Heart right ventricle (tissue), 16 donors: ENCODE measurements at places on chromosomes 3 and 15. TPM values are rescaled to one million over a fixed set of nuclear protein-coding genes. Genes with fewer than 3 reads are reported as not detected.
A peak's percentile ranks its signal among the peaks of the same experiment; 100 is the strongest.

Gene HTR3E
- not detected for total RNA-seq

- peak; percentile 72 for DNase-seq
Measured at GRCh38 chr15:101445562-101446517, 43.7 kb downstream of the PCSK6 start.

Gene GPR15
- not detected for total RNA-seq

- DNase-seq, result peak; percentile 44
Measured at GRCh38 chr15:59292442-59293151, 80.1 kb downstream of the MYO1E start.

Gene TNIK
- 39.9 TPM for total RNA-seq

DNA sequence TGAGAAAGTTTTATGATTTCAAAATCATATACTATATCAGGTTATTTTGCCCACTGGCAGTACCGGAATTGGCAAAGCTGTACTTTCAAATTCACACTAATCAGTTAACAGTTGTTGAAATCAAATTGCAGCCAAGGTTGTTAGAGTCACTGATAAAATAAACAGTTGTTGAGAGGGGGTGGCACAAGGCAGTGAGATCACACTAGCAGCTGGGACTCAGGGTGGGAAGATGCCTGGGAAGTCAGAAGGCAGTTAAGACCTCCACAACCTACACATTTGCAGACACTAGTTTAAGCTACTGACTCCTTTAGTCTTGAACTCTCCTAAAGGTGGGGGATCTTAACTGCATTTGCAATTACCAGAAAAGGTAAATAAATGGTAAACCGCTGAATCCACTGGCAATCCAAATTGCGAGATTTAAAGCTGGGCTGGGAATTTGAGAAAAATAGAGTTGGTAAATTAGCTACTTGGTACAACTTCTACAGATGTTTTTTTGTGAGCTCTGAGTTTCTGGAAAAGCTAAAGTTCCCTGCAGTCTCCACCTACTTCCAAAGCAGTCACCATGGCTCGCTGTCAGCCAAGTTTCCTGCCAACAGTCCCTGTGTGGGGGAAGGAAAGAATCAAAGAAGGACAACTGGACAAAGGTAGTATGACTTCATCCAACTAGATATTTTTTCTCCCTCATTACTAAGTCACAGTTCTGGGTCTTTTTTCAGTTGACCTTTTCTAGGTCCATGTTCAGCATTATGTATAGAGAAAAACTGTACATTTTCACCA is 105.7 kb downstream of the ZNF385D start:
- DNase-seq, result peak; percentile 82

GRCh38 chr15:93167291-93167690 is 78.3 kb upstream of the RGMA start:
- no peak for DNase-seq

DNA sequence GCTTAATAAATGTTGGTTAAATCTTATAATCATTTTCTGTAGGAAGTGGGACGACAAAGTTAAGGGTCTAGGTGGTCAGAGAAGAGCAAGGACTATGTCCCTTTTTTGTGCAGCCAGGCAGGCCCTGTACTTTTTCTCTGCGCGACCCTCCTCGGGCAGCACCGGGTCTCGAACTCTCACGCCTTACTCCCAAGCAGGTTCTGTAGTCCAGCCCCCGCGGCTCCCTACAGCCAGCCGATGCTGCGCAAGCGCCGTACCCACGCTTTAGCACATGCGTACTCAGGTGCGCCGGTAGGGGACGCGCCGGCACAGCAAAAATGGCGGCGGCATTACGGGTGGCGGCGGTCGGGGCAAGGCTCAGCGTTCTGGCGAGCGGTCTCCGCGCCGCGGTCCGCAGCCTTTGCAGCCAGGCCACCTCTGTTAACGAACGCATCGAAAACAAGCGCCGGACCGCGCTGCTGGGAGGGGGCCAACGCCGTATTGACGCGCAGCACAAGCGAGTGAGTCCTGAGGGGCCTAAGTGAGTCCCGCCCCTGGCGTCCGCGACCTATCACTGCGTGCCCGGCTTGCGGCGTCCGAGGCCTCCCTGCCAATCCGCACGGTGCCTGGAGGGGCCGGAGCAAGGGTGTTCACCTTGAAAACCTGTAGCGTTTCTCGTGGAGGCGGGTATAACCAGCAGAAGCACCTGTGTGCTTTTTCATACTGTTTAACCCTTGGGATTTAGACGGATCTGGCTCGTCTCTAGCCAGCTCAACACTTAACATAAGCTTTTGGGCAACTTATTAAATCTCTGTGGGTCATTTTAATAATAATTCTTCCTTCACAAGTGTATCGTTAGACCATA is at the start of gene PCCB:
PCCB (plus strand) TSS at position 282 of the 844 bp plus-strand sequence; CDS start at position 318, 36 bp downstream.
- DNase-seq, result peak; percentile 95

Gene TRIM71
- total RNA-seq, result not detected

GRCh38 chr3:56869157-56869889 is 67.6 kb upstream of the ARHGEF3 start:
- no peak for DNase-seq

GRCh38 chr15:74387141-74387541 is 19.7 kb upstream of the CYP11A1 start:
- no peak for DNase-seq

DNA sequence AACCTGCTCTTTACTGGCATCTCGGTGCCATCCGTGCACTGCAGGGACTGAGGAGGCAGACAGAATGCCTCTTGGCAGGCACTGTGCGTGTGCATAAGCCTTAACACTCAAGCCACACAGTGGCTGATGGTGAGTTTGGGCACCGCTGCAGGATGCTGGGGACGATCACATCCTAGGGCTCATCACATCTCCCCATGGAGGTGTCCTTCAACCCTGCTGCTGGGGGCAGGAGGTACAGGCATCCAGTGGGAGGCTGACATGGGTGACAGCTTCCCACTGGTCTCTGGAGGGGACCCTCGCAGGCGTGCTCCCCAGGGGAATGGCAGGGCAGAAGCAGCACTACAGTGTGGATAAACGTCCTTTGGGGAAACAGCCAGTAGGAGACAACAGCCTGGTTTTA is 190.9 kb downstream of the ADAMTS17 start:
- no peak for DNase-seq

DNA sequence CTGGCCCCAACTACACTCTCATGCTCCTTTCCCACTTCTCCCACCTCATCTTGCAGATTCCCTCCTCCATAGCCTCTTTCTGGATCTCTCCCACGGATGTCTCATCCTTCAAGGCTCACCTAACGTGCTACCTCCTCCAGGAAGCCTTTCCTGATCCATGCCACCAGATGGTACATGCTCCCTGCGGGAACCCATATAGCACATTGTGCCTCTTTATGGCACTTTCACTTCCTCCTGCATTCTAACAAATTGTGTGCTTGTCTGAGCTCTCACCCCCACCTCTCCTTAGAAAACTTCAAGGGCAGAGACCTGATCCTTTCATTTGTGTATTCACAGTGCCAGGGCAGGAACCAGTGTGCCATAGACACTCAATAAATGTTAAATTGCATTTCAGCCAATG is 63.0 kb downstream of the HES1 start:
- no peak for DNase-seq

DNA sequence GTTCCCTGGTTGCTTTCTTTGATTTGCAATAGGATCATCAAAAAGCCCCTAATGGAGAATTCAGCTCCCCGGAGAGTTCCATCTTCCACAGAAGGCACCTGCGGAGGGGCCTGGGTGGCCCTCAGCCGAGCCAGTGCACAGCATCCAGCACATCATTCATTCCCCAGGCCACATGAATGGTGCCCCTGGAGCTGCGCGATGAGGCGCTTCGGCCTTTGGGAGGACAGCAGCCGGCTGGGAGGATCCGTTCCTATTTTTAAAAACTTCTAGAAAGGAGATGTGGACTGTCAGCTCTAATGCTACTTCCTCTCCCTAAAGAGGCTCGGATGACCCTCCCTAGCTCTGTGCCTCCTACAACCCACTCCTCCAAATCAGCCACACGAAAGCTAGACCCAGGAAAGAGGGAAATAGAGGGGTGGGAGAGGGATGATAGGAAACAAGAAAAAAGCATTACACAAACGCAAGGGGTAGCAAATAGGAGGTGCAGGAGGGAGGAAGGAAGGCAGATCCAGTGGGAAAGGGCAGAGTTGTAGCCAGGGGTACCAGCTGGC is 20.3 kb downstream of the EHD4 start:
- DNase-seq, result no peak

DNA sequence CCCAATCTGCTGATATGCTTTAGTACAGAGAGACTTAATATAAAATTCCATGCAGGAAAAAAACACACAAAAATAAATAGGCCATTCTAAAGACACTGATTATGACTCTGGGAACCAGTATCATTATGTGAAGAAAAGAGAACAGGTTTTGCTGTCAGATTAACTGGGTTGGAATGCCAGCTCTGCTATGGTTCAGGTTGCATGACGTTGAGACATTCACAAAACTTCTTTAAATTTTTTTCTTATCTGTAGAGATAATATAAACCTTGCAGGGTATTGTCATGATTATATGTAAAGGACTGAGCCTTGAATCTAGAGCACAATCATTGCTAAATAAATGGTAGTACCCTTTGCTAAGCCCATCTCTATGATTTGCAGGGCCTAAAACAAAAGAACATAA is 86.0 kb downstream of the CPNE4 start:
- no peak for DNase-seq

Gene TLE3
- 12.3 TPM for total RNA-seq

GRCh38 chr3:78406396-78406795 is 1361.4 kb downstream of the ROBO1 start:
- DNase-seq, result no peak

Gene WDR93
- not detected for total RNA-seq

GRCh38 chr3:66789580-66790237 is 208.4 kb upstream of the KBTBD8 start:
- no peak for DNase-seq

DNA sequence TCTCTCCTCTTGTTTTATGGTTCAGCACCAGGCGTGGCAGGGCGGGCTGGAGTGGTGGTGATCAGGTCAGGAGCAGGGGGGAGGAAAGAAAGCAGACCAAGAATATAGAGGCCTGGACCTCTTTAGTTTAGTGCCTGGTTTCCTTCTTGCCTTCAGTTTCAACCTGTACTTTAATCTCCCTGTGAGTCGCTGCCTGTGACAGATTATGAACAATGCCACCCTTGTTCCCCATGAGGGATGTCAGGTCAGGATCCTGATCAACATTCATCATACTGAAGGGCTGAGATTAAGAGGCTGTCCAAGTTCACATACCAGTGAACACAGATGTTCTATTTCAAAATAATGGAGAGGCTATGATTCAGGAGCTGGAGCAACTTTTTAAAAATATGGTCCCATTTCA is 11.4 kb downstream of the ENTPD3 start:
- DNase-seq, result no peak

Gene ZPLD1
- not detected for total RNA-seq

Gene PRR20G
- total RNA-seq, result not detected

Gene ABHD17C
- total RNA-seq, result 5.9 TPM

Gene BCL2A1
- total RNA-seq, result not detected

- peak; percentile 51 for DNase-seq
Measured at GRCh38 chr15:75727851-75728715, 15.4 kb upstream of the CSPG4 start.

DNA sequence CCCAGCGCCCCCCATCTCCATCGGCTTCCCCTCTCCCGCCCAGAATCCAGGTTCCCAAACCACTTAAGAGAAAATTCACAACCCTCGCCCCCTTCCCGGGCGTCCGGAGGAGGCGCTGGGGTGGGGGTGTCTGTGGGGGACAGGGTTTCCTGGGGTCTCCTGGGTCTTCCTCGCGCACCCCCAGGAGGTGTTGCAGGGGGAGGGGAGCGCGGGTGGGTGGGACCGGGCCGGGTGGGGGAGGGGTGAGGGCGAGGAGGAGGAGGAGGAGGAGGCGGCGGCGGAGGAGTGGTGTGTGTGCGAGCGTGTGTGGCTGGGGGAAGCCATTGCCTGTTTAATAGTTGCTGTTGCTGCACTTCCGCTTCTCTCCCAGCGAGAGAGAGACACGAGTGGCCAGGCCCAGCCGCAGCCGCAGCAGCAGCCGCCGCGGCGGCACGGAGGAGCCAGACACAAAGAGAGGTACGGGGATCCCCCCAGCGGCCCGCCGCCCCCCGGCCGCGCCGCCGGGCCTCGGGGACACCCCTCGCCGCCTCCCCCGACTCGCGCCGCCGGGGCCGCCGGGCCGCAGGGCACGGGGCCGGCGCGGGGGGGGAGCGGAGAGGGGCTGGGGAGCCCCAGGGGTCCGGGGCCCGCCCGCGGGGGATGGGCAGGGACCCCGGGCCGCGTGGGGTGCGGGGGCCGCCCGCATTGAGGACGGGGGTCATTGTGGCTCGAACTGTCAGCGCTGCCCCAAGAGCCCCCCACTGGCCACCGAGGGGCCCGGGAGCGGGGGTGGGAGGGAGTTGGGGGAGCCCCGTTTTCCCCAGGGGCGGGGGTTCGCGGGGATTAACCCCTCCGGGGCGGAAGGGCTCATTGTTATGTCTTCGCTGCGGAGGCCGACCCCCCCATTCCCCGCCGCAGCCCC is at the start of gene UBE2E1:
UBE2E1 (plus strand) TSS at position 323 of the 901 bp plus-strand sequence. CDS start 1,315 bp downstream, outside the sequence.
- DNase-seq, result peak; percentile 79

GRCh38 chr3:122104515-122105194 is 49.5 kb downstream of the CD86 start:
- no peak for DNase-seq

- DNase-seq, result no peak
Measured at GRCh38 chr3:187011915-187012314, 81.6 kb downstream of the ST6GAL1 start.

Gene NR2E3
- not detected for total RNA-seq

DNA sequence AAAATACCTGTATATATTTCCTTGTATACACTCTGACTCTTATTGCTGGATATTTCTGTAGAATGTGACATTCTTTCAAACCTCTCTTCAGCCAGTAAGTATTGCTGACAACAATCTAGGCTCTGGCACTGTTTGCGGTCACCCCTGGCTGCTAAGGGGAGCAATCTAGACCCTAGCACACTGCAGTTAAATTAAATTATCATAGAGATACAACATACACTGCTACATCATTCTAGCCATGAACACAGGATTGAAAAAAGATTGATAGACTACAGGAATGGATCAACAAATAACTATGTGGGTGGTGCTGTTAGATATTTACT is 108.7 kb upstream of the MEIS2 start:
- DNase-seq, result no peak

- DNase-seq, result peak; percentile 34
Measured at GRCh38 chr3:12708584-12709192, 44.8 kb upstream of the RAF1 start.

DNA sequence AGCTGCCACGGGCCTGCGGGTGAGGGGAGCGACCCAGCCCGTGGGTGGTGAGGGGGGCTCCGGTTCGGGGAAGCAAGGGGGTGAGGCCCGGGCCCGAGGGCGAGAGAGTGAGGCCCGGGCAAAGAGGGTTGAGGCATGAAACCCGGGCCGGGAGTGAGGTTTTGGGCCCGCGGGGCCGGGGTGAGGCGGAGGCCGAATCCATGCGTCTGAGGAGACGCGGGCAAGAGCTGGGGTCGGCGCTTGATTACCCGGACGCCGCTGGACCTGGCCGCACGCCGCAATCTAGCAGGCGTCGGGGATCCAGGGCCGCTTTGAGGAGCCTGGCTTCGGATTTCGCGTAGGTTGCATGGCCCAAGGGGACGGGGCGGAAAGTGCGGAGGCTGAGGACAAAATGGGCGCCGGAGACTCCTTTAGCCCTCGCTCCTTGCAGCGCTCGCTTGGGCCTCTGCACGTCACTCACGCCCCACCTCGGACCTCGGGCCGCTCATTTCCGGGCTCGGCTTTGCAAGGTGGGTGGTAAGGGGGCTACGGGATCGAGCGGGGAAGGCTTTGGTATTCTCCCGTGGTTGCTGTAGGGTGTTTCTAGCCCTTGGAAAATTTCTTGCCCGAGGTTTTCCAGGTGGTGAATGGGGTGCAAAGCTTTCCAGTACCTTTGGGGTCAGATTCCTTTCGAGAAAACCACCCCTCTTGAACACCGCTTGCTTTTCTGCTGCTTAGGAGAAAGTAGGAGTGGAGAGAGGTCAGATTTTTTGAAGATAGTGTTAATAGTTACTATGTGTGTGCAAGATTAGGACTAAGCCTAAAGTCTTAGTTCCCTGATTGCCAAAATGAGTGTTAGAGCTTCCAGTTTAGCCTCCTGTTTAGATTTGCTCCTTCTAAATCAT is 827 bp downstream of the SLC25A36 start:
- DNase-seq, result peak; percentile 47
